ENCODE measurements at places on chromosomes 12 and 14. TPM values are rescaled to one million over a fixed set of nuclear protein-coding genes. Genes with fewer than 3 reads are reported as not detected.

The PTCSC3 gene
- polyA plus RNA-seq: not detected

GRCh38 chr14:65478596-65478995 is 66.1 kb downstream of the FUT8 start:
- no peak for DNase-seq

The OR6C74 gene
- polyA plus RNA-seq: not detected

The PKP2 gene
- polyA plus RNA-seq: 6.7 TPM

The GDF3 gene
- not detected for polyA plus RNA-seq

DNA sequence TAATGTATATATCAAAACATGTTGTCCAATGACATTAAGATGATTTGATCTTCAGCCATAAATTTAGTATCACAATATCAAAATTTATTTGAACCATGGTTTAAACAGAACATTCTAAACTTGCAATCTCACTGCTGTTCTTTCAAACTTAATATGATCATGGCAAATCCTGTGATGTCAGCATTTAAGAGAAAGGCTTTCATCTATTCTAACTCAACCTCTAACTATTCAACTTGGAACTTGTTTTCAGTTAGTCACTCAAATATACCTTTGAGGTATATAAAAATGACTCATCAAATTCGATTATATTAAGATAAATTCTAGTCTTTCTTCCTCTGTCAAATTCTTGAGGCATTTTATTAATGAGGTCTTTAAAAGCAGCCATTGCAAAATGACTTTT is 747.0 kb upstream of the FLRT2 start:
- no peak for DNase-seq

DNA sequence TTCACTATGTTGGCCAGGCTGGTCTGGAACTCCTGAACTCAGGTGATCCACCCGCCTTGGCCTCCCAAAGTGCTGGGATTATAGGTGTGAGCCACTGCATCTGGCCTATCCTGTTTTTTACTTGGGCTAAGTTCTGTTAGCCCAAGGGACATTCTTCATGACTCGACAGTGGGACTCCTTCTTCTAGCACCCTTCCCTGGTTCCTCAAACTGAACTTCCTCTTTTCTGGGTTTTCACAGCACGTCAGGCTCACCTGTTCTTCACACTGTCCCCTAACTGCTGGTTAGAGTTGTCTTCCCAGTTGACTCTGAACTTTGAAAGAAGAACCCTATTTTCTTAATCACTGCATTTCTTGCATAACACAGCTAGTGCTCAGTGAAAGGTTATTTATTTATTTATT is 22.5 kb downstream of the CABP1 start:
- DNase-seq: no peak

Data from forelimb muscle (tissue), 1 donor.